ENCODE measurements at places on chromosomes 3 and 15. TPM values are rescaled to one million over a fixed set of nuclear protein-coding genes. Genes with fewer than 3 reads are reported as not detected.

ARHGEF26 gene
- total RNA-seq = 0.34 TPM

- H3K36me3 ChIP-seq = no peaks in the 10 kb centered on the region
- H3K27me3 ChIP-seq = no peaks in the 10 kb centered on the region
- DNase-seq = no peak
- H3K27ac ChIP-seq = no peak overlapping the region
- no peak overlapping the region for H3K4me3 ChIP-seq
Measured at GRCh38 chr3:30232142-30232541, 374.3 kb upstream of the TGFBR2 start.

TTLL13 gene
- total RNA-seq = 0.11 TPM

PPM1L gene
- total RNA-seq = 0.31 TPM
